ENCODE measurements at places on chromosomes 11 and 22.

DNA sequence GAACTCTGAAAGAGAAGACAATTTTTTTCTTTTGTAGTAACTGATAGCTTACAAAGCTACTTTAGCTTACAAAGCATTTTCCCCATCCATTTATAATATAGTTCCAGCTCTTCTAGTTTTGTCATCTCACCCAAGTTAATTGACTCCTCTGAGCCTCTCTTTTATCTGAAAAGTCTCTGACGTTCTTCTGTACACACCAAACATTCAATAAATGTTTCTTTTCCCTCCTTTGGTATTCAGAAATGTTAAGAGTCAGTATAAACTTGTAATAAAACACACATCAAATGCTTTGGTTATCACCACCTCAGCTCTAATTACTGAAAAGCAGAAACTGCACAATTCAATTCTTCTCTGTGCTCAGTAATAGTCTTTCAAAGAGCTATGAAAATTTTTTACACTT is 5.9 kb downstream of the CCDC90B start:
- no peak for DNase-seq

DNA sequence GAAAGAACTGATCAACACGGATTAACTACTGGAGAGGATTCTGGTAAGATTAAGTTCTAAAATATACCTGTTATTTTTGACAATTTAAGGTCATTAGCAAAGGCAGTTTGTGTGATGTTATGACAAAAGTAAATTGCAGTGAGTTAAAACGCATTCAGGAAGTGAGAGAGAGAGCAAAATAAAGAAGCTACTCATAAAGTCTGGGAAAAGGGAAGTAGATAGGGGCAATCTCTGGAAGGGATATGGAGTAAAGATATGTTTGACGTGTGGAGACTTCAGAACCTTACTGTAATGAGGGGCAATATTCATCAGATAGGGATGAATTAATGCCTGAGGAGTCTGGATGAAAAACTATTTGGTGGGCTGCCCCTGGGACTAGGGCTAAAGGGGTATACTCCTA is 16.8 kb downstream of the OR56B4 start:
- no peak for DNase-seq

- no peak for DNase-seq
Observed at GRCh38 chr22:27487600-27488452, 313.7 kb downstream of the MN1 start.

DNA sequence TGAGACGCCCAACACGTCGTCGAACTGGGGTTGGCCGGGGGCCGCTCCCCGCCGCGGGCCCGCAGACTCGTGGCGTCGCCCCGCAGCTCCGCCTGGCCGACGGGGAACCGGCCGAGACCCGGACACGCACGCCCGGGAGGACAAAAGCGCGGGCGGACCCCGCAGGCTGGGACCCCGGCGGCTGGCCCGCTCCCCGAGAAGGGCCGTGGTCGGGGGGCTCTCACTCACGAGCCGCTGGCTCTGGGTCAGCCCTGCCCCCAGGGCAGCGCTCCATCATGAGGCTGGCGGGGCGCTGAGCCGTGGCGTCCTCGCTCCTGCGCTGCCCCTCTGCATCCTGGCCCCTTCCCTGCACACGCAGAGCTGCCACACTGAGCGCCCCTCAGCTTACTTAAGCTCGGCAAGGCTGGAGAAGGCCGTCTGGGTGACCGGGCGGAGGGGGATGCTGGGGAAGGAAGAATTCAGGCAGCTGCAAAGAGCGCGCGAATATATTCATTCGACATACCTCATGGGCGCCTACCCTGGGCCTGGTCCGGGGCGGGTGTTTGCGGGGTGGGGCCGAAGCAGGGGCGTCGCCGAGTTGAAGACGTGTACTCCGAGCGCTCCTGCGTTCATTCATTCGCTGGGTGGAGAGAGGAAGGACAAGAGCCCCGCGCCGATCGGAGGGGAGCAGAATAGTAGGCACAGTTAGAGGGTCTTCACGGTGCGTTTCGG is 579 bp upstream of the CYB5R2 start:
- DNase-seq = no peak

DNA sequence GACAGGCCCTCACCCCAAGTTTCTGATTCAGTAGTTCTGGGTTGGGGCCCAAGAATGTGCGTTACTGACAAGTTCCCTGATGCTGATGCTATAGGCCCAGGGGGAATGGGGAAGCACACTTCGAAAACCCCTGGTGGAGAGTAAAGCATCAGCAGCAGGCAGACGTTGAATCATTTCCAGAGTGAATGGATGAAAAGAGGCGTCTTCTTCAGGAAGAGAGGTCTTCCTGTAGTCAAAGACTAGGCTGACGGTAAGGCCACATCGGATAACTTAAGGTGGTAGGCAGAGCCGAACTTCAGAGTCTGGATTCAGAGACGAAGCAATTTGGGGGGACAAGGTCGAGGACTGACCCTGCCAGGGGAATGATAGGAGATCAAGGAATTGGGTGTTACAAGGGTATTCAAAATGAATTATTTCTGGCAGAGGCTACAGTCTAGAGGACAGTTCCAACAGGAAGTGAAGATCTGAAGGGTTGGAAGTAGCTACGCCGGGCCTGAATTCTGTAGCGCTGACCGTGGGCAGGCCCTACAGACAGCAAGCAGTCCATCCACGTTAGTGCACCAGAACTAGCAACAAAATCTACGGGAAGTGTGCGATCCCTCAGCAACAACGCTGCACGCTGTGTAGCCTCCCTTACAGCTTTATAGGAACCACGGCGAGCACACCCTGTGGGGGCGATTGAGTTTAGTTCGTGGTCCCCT is 862 bp upstream of the CENATAC start:
- no peak for DNase-seq

DNA sequence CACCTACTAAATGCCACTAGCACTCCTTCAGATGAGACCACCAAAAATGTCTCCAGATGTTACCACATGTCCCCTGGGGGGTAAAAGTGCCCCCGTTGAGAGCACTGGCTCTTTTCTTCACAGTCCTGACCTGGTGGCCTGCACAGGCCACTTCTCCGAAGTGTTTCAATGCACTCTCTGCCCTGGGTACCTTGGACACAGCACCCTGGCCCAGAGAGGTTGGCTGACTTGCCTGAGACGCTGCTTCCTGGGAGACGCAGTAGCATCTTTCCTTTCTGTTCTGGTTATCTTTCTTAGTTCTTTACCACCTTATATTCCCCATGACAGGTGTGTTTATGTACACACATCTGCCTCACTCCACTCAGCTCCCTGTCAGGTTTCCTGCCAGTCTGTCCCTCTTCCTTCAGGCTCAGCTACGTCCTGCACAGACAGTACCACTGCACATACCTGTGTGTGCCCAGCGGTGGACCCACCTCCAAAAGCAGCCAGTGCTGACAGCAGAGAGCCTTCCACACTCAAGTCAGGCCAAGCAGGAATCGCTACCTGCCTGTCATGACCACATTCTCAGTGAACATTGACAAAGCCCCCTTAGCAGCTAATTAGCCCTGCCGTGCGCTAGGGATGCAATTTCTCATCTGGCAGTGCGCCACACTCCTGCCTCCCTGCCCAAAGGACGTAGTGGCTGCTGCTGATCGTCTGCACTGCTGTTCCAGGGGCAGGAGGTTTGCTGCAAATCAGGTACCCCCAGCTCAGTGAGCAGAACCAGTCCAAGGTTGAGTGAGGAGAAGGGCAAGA is 39.0 kb downstream of the FAM83F start:
- no peak for DNase-seq

DNA sequence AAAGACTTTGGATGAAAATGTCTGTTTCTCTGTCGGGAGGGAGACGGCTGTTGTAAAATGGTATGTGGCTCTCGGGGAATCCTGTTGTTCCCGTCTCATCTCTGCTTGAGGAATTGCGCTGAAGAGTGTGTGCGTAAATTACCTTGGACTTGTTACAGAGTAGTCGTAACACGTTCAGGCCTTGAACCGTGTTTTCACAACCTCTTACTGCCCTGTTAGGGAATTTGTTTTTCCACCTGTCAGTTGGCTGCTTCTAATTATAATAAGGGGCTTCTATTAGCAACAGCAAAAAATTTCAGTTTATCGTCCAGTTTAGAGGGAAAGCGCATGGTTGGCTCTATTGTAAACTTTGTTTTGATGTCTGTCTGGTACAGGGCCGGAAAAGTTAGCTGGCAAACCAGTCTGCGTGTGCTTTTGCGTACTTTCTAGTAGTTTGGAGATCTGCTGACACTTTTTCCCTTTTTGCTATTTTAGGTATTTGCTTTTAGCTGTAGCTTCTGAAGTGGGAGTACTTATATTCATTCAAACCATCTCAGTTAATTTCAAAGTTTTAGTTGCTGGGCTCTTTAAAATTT is 1.5 kb downstream of the HIPK3 start:
- DNase-seq = no peak

- DNase-seq = no peak
Observed at GRCh38 chr22:46815896-46816731, 53.7 kb downstream of the TBC1D22A start.

DNA sequence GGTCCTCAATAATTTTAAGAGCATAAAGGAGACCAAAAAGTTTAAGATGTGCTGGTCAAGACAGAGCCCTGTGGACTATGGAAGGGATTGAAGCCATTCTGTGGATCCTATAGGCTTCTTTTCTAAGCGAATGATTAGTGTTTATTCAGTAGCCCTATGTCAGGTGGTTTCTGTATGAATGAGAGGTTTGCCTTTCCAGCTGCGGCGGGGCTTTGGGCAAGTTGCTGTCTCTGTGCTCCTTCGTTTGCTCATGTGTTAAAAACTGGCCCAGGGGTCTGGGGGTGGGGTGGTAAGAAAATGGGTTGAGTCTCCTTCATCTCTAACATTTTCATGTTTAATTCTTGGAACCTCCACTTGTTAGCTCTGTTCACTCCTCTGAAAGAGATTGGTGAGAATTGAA is 105.3 kb downstream of the PTPRJ start:
- no peak for DNase-seq

- DNase-seq = no peak
Observed at GRCh38 chr11:26930518-26931247, 63.2 kb upstream of the FIBIN start.

- no peak for DNase-seq
Observed at GRCh38 chr11:128569291-128569690, 18.1 kb downstream of the ETS1 start.

- DNase-seq = no peak
Observed at GRCh38 chr11:126194121-126194543, 17.3 kb downstream of the RPUSD4 start.

DNA sequence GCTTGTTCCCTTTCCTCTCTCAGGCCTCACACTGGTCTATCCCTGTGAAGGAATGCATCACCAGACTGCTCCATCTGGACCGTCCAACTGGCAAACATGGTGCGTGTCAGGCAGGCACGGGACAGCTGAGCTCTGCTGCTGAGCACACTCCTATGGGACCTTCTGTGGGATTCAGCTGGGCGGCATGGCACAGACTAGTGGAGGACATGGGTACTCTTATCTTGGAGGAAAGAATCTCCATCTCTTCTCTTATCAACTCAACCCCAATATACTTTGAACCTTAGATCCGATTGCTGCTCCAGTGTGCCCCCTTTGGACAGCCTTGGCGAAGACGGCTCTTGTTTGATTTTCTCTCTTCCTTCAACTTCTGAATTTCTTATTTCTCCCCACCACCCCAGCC is 593.6 kb downstream of the ETS1 start:
- DNase-seq = no peak

DNA sequence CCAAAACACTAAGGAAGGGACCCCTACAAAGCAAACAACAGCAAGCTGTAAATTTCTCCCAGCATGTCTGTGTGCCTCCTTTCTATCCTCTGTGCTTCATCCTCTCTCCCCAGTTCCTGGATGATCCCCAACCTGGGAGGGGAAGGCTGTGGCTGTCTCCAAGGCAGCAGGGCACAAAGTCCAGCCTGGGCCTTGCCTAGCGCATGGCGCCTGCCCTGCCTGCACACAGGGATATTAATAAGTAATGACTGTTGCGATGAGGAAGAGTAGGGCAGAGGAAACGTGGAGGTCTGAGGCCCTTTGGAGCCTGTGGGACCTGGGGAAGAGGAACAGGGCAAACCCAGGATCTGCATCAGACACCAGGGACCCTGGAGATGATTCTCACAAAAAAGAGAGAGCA is 2.0 kb downstream of the USH1C start:
- no peak for DNase-seq

- no peak for DNase-seq
Observed at GRCh38 chr11:12192794-12193514, 82.6 kb downstream of the MICAL2 start.

GRCh38 chr11:34086554-34087283 is 18.7 kb upstream of the NAT10 start:
- DNase-seq = no peak

- no peak for DNase-seq
Observed at GRCh38 chr22:22143448-22143847, 101.1 kb upstream of the VPREB1 start.

DNA sequence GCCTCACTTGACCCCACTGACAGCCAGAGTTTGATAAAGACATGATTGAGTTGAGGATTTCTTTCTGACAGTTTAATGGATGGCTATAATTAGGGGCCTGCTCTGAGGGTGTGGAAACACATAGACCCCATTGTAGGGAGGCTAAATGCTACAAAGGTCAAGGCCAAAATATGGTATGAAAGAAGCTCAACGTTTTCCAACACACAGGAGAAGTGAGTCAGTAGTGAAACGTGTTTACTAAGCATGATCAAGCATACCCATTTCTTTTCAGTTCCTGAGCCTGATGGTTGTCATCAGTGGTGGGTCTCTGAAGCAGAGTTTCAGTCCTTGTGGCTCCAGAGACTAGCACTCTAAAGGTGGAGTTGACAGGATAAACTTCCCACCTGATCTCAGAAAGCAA is 69.7 kb downstream of the SNX19 start:
- no peak for DNase-seq

DNA sequence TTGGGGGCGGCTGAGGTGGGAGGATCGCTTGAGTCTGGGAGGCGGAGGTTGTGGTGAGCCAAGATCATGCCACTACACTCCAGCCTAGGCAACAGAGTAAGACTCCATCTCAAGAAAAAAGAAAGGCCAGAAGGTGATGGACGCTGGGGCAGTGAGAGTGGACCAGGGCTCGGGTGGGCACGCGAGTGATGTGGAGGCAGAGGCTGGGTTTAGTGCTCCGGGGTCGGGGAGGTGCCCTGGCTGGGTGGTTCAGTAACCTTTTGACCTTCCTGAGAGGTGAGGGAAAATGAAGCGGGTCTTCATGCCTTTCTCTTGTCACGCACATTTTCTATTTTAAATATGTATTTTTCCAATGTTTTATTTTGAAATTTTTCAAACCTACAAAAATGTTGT is 45.1 kb downstream of the ST14 start:
- no peak for DNase-seq

DNA sequence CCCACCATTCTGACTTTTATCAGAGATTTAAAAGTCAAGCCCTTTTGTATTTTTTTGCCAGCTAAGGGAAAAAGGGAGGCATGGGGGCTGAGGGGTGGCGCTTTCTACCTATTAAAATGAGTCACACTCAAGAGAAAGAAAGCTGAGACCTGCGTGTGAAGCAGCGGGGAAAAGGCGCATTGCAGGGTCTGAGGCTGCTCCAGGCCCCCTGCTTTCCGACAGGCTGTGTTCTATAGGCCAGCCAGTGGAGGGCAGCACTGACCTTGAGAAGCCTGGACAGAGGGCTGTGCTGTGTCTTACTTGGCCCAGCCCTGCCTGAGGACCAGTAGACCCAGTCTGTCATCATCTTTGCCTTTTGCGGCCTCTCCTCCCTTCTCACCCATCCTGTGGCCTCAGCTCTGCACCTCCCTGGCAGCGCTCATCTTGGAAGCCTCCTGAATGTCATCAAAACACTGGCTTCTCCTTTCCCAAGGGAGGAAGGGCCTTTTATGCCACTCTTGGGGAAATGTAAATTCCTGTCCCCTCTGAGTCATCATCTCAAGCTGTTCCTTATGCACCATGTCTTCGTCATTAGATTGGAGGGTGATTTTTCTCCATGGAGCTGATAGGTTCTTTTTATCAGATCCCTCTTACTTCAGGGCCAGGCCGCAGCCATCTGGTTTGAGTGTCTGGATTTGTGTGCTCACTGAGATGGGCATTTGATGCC is 12.6 kb upstream of the MAPK8IP1 start:
- no peak for DNase-seq

- no peak for DNase-seq
Observed at GRCh38 chr11:35548925-35549561, 23.6 kb upstream of the PAMR1 start.

Measured in GOT3 (cell line).